ENCODE measurements at places on chromosomes 7 and 10.
A peak's percentile ranks its signal among the peaks of the same experiment; 100 is the strongest.

- DNase-seq, result peak; percentile 10
Measured at GRCh38 chr7:23205909-23206767, 24.3 kb downstream of the NUP42 start.

DNA sequence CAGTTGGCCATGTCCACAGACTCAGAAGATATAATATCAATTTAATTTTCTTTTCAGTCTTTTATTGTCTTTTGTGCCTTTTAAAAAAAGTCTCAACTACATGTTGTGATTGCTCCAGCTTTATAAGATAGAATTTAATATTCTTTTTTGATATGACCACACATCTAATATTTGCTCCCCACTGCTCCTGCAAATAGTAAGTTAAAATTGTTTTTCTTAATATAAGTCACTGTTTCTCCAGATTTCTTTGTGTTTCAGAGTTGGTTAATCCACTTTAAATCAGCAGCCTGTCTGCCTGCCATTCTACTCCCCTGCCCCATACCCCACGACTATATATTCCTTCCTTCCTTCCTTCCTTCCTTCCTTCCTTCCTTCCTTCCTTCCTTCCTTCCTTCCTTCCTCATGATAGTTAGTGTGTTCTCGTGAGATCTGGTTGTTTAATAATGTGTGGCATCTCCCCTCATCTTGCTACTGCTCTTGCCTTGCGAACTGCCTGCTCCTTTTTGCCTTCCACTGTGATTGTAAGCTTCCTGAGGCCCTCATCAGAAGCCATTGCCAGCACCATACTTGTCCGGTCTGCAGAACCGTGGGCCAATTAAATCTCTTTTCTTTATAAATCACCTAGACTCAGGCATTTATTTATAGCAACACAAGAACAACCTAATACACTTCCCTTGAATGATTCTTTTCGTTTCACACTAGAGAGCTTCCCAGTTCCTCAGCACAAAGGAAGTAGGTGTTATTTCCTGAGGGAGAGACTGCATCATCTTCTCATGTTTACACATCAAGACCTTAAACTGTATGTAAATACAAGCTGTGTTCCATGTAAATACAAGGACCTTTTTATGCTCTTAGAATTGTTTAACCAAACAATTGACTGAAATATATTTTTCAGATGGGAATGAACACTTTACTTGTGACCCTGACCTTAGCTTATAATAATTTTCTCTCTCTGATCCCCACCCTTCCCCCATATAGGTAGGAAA is 24.5 kb downstream of the TAS2R16 start:
- no peak for DNase-seq

DNA sequence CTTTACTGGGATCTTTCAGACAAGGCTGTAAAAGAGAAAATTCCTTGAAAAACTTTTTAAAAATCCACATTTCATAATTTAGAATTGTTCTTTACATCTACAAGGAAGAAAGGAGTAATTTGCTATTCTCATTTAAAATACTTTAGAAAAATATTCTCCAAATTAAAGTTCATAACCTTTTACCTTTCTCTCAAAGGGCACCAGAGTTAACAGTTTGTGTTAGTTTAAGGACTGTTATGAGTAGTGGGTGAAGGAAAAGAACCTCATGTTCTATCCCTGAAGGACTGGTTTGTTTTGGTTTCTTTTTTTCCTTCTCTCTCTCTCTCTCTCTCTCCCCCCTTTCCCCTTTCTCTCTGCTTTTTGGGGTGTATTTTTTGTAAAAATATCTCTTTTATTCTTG is 4.1 kb downstream of the AGMO start:
- DNase-seq, result no peak

GRCh38 chr7:150988230-150989226 is 2.3 kb upstream of the NOS3 start:
- DNase-seq, result peak; percentile 81

DNA sequence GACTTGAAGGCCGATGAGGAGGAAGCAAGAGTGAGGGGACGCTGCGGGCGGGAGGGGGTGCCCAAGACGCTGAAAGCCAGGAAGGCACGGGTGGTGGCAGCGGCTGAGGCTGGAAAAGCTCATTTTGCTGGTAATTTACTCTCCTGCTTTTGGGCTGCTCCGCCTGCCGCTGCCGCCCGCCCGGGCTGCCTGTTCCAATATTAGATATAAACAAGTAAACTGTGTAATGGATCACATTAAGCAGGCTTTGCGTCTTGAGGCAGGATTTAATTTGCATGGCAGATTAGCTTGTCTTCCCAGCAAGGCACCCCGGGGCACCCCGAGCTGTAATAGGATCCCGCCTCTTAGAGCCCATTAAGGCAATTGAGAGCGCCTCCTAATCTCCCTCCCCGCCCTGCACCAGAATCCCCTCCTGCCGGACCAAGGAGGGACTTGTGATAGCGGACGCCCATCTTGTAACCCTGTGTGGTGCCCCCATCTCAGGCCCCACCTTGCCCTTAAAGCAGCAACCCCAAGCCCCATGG is 46.1 kb upstream of the SLF2 start:
- DNase-seq, result no peak

DNA sequence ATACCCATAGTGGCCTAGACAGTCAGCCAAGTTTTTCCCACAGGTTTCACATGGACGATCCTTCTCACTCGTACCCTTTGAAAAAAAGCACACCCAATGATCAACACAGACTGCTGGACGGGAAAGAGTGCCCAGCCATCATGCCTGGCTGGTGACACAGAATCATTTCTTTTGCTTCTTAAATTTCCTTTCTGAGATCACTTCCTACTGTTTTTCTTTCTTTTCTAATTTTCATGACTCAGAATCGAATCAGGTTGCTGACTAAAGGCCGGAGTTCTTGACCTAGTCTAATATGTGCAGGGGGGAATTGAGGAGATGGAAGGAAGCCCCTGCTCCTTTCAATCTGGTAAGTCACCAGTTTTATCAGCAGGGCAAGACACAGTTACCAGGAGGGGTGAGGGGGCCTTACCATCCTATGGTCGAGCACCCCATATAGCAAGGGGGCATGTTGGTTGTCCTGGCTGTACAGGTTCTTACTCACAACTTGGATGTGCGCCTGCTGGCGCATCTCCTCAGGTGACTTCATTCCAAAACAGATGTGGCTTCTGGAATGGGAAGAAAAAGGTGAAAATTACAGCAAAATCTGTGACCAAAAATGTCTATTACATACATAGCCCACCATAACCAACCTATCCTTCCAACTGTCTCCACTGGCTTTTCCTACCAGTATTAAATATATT is 3.5 kb downstream of the POLR3A start:
- DNase-seq, result no peak

DNA sequence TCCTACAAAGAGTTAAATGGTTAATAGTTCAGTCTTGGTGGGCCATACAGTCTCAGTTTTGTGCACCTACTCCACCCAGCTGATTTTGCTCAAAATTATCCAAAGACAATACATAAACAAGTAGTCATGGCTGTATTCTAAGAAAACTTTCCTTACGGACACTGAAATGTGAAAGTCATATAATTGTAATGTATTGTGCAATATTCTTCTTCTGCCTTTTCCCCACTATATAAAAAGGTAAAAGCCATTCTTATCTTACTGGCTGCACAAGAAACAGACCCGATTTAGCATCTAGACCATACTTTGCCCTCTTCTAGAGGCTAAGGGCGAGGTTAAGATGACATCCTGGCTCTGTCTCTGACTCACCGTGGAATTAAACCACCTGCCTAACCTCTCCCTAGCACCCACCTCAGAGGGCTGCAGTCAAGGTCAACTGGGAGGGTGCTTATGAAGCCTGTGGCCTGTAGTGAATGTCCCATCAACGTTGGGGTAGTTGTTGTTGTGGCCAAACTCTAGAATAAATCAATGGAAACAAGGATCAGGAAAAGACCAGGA is 63.8 kb upstream of the DOCK1 start:
- DNase-seq, result no peak

DNA sequence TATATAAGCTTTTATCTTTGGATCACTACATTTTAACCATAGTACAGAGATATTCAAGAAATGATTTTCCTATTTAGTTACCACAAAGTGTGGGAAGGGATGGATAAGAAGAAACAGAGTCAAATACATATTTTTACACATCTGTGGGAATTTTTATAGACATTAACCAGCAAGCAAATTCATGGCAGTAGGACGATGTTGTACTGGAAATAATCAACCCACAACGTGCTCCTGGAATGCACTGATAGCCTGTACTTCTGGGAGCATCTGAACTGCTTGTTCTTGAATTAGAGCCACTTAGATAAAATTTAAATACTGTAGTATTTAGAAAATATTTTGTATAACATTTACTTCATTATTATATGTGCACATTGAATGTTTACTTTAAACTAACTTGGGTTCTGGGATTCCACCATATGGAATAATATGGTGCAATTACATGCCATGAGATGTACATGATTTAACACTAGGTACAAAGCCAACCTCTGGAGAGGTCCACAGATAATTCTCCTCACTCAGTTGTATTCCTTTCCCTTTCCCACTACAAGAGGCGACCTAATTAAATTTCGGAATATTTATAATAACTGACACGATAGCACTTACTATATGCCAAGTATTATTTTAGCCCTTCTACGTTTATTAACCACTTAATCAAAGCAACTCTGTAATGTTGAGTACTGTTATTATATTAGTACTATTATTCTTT is 164.9 kb upstream of the HGF start:
- no peak for DNase-seq

GRCh38 chr10:117431160-117431559 is 55.9 kb upstream of the PDZD8 start:
- DNase-seq, result no peak

- DNase-seq, result no peak
Measured at GRCh38 chr10:133110133-133110532, 22.4 kb downstream of the ADGRA1 start.

- DNase-seq, result peak; percentile 74
Measured at GRCh38 chr10:123154711-123155505, 706 bp downstream of the BUB3 start.

- DNase-seq, result no peak
Measured at GRCh38 chr7:137847568-137848050, 835 bp upstream of the DGKI start.

DNA sequence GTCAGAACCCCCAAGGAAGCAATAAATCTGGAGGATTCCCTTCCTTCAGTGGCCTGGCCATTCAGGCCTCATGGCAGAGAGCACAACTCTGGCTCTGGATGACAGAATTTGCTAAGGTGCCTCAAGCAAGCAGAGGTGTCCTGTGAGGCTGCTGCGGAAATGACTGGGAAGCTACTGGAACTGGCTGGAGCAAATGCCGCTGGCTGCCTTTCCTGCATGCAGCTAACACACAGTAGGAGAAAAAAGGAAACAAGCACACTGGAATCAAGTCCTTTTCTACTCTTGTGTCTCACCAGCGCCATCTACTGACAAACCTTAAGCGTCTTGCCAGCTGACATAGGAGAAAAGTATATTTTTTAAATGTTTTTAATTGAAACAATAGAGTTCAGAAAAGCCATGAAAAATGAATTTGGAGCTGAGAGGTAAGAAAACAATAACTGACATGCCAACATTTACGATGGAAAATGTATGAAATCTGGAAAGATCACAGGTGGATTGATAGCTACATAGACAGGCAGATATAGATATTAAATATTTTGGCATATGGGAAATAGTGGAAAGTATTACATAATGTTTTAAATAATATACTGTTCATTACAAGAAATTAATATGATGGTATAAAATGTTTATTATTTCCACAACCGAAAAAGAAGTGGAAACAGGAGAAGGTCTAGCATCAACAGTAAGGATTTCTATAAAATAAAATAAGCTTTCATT is 951.6 kb downstream of the ANKRD7 start:
- DNase-seq, result peak; percentile 13

GRCh38 chr10:125030567-125031197 is 88.8 kb downstream of the ZRANB1 start:
- DNase-seq, result no peak

GRCh38 chr10:50512214-50512595 is 111.6 kb downstream of the SGMS1 start:
- DNase-seq, result no peak

- no peak for DNase-seq
Measured at GRCh38 chr10:117946525-117947070, 100.1 kb downstream of the RAB11FIP2 start.

DNA sequence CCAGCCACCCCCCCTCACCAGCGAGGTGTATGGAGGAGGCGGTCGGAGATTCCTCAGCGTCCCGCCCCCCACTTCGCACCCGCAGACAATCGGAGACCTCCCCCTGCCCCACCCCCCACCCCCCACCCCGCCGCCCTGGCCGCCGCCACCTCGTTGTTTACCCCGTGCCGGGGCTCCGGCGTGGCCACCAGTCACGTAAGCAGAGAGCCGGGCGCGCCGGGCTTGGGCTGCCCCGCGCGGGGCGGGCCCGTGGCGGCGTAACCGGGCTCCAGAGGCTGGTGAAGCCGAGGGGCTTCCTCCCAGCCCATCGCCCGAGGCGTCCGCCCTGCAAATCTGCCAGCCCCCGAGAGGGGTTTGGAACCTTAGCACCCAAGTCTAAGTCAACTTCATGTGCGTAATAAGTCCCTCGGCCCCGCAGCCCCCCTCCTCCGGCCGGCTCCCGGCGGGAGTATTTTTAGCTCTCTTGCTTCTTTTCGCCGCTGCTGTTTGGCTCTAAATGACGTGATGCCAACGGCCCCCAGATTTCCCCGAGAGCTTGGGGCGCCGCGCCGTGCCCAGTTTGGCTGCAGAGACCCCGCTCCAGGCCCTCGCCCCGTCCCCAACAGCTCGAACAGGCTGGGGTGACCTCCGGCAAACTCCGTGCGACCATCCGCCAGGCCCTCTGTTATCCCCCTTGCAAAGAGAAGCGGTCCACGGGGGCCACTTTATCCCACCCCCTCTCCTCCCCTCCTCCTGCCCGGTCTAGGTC is 2.7 kb downstream of the MXI1 start:
- DNase-seq, result peak; percentile 70

- no peak for DNase-seq
Measured at GRCh38 chr7:92158660-92159575, 20.0 kb downstream of the LRRD1 start.

DNA sequence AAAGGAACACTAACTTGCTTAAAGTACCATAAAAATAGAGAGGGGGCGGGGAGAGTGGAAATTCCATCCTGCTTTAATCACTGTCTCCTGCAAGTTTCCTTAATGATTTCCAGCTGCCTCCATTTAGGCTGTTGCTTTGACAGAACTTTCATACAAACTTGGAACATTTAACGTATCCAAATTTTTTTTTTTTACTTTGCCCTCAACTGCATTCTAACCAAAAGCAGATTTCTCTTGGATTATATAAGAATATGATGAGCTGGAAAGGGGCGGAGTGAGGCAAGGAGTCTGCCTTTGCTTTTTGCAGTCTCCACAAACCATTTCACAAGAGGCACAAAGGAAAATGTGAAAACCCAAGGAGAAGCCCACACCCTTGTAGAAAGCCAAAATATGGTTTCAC is 46.6 kb upstream of the COL1A2 start:
- DNase-seq, result no peak

GRCh38 chr7:78326189-78326588 is 527.6 kb downstream of the PHTF2 start:
- DNase-seq, result no peak

GRCh38 chr7:44512736-44513135 is 22.3 kb upstream of the NUDCD3 start:
- no peak for DNase-seq

- no peak for DNase-seq
Measured at GRCh38 chr10:16458166-16458955, 21.6 kb downstream of the PTER start.

All from activated naive CD8-positive, alpha-beta T cell treated with anti-CD3 and anti-CD28 coated beads, Interleukin-2, amount 50 U/mL, for 24 hours (primary cell).